ENCODE measurements at places on chromosomes 1 and 21.

- DNase-seq, result no peak
Observed at GRCh38 chr21:42848932-42849758, 30.2 kb downstream of the WDR4 start.

GRCh38 chr21:32193098-32193465 is 85.8 kb downstream of the MIS18A start:
- no peak for DNase-seq

DNA sequence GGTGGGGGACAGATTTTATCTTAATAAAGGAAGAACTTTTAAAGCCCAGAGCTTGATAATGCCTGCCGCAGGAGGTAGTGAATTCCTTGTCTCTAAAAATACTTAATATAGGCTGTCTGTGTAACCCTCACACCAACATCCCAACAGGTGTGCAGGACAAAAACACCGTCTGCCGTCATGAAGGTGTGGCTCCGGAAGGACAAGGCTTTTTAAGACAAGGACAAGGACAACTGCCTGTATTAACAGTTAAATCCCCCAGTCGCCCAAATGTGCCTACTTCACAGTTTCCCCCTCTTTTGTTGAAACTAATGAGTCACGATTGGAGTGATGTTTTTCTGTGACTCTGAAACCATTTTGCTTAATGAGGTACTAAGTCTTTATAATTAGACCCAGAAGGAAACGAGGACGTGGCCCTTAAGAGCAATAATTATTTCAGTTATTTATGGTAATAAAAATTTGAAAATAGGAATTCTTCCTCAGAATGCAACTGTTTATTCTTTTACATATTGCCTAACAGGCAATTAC is 27.3 kb upstream of the SPATA6 start:
- DNase-seq, result no peak

DNA sequence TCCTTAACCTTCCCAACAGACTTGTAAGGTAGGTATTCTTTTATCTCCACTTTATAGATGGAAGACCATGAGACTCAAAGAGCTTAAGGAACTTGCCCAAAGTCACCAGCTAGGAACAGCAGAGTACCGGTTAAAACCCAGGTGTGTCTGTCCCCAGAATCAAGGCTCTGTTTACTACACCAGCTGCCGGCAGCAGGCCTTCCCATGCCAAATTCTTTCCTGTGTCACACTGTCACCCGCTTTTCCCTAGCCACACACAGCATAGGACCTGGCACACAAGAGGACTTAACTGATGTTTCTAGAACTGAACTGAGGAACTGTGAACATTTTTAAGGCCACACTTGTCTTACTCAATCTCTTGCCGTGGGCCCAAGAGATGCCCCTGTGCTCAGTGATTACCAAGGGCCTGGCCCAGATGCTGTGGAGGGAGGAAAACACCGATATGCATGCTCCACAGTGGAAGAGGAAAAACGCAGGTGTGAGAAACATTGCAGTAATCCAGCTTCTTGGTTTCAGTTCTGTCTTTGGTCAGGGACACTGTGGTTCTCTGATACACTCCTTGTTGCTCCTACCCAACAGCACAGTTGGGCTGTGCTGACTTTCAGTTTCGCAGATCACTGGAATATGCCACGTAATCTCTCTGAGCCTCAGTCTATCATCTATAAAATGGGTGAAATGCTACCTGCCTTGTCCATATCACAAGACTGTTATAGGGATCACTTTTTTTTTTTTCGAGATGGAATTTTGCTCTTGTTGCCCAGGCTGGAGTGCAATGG is 13.9 kb upstream of the LY9 start:
- DNase-seq, result no peak

- no peak for DNase-seq
Observed at GRCh38 chr1:169392406-169392805, 24.4 kb downstream of the BLZF1 start.

DNA sequence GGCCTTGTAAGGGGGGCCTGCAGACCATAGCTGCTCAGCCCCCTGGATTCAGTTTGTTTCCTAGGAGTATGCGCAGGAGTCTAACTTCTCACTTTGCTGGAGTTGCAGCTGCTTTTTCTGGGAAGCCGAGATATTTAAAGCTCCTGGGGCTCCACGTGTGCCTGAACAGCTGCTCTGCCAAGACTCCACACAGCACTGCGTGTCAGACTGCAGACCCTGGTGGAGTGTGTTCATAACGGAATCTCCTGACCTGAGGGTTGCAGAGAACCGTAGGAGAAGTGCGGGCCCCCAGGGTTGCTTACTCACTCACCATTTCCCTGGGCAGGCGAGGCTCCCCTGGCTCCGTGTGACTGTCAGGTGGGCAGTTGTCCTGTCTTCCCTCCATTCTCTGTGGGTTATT is 474.3 kb upstream of the TMPRSS15 start:
- no peak for DNase-seq

- no peak for DNase-seq
Observed at GRCh38 chr1:193310564-193310963, 124.2 kb upstream of the B3GALT2 start.

DNA sequence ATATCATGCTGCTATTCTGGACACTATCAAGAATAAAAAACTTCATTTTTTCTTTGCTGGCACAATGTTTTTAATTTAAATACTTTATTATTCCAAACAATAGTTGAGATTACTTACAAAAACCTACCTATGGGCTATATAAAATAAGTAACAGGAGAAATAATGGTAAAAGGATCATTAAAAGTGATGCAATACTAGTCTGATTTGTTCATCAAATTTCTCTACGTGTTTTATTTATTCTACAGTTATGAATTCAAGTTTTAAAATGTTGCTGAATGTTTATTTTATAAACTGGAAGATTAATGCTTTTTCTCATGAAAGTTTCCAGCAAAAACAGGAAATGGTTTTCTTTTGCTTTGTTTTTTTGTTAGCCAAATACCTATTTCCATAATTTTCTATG is 662.4 kb upstream of the BRINP3 start:
- DNase-seq, result no peak

All from right kidney (tissue), 9 donors.